Activated naive CD8-positive, alpha-beta T cell treated with anti-CD3 and anti-CD28 coated beads, Interleukin-2, amount 10 ng/mL, durations not matched to agents 7 days and 5 days (primary cell): ENCODE measurements at places on chromosomes 6 and 20. TPM values are rescaled to one million over a fixed set of nuclear protein-coding genes. Genes with fewer than 3 reads are reported as not detected.

DNA sequence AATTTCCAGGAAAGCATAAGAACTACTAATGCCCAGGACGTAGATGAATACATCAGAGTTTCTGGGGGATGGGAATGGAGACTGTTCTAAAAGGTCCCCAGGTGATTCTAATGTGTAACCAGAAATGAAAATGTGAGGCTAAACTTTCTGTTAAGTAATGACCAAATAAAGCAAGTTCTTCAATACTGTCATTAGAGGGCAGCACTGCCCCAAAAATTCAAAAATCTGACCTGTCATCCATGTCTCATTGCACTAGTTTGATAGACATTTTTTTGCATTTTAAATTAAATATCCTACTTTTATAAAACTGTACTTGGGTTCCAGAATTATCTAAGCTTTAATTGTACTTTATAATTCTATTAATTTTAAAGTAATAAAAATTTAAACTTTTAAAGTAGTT, 94.9 kb downstream of the RFX6 start:
- no peak overlapping the region for H3K4me3 ChIP-seq
- no peak overlapping the region for H3K27ac ChIP-seq
- no peaks in the 10 kb centered on the region for H3K36me3 ChIP-seq

TMEM244 gene
- total RNA-seq: 1.0 TPM

- DNase-seq: no peak
- no peak overlapping the region for H3K4me3 ChIP-seq
- no peaks in the 10 kb centered on the region for H3K36me3 ChIP-seq
- H3K27ac ChIP-seq: no peak overlapping the region
- peaks cover 4% of the 10 kb centered on the region for H3K27me3 ChIP-seq
Observed at GRCh38 chr6:110116258-110116657, 63.2 kb downstream of the WASF1 start.

DNA sequence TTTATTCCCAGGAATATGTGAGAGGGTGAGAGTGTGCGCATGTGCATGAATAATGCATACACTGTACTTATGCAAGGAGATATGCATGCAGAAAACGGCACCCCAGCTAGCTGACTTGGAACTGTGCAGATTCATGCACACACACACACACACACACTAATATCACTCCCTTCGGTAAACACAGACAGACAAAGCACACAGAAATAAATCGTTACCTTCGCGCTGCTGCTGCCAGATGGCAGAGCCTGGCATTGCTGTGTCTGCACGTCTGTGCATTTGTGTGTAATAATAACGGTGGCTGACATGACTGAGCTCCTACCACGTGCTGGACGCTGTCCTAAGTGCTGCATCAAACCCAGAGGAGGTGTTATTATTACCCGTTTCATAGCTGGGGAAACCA, 36.8 kb downstream of the PREX1 start:
- no peak overlapping the region for H3K27ac ChIP-seq
- peaks cover 6% of the 10 kb centered on the region for H3K36me3 ChIP-seq
- peaks cover 57% of the 10 kb centered on the region for H3K4me1 ChIP-seq
- no peaks in the 10 kb centered on the region for H3K27me3 ChIP-seq

- H3K4me3 ChIP-seq: no peak overlapping the region
- H3K4me1 ChIP-seq: no peaks in the 10 kb centered on the region
- no peak overlapping the region for H3K27ac ChIP-seq
- peaks cover 4% of the 10 kb centered on the region for H3K36me3 ChIP-seq
- peak; percentile 17 for DNase-seq
Observed at GRCh38 chr20:25280574-25281535, 33.0 kb downstream of the PYGB start.

SAMD5 gene
- not detected for total RNA-seq

NKAIN4 gene
- not detected for total RNA-seq

- H3K4me1 ChIP-seq: peaks cover 62% of the 10 kb centered on the region
- DNase-seq: no peak
- H3K27me3 ChIP-seq: no peaks in the 10 kb centered on the region
- peaks cover 30% of the 10 kb centered on the region for H3K36me3 ChIP-seq
- H3K4me3 ChIP-seq: peak overlapping the region; percentile 20
- no peak overlapping the region for H3K27ac ChIP-seq
Observed at GRCh38 chr6:111780393-111780792, 92.9 kb downstream of the FYN start.

DNA sequence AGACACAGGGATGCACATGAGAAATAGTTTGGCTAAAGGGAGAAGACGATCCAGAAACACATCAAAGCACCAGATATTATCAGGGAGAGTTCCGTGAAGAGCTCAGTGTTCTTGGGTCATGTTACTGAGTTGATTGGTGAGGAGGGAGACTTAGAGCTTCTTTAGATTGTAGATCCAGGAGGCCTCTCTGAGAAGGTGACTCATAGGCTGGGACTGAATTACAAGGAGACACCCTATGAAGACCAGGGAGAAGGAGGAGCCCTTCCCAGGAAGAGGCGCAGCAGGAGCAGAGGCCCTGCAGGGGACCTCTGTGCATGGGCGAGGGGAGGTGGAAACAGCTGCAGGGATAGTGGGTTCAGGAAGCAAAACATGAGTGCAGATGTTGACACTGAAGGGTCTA, 196.5 kb downstream of the SLC24A3 start:
- no peak for DNase-seq
- H3K36me3 ChIP-seq: no peaks in the 10 kb centered on the region
- no peaks in the 10 kb centered on the region for H3K4me1 ChIP-seq
- peaks cover 24% of the 10 kb centered on the region for H3K27me3 ChIP-seq
- no peak overlapping the region for H3K27ac ChIP-seq

DNA sequence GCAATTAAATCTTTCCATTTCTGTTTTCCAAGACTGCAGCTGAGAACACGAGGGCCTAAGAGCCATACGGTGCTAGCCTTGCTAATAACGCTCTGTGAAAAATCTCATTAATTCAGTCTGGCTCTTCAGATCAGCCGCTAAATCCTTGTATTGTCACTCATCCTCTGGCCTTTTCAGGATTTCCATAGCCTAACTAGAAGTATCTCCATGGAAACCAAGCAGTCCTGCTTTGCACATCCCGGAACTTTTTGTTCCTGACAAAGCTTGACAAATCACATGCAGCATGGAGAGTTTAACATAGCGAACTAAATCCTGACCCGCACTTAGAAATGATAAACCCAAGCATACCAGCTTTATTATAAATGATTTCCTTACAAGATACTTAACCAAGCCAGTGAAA, 383.7 kb downstream of the CD83 start:
- H3K4me1 ChIP-seq: peaks cover 1% of the 10 kb centered on the region
- H3K4me3 ChIP-seq: no peak overlapping the region
- DNase-seq: no peak
- no peak overlapping the region for H3K27ac ChIP-seq
- no peaks in the 10 kb centered on the region for H3K36me3 ChIP-seq

DNA sequence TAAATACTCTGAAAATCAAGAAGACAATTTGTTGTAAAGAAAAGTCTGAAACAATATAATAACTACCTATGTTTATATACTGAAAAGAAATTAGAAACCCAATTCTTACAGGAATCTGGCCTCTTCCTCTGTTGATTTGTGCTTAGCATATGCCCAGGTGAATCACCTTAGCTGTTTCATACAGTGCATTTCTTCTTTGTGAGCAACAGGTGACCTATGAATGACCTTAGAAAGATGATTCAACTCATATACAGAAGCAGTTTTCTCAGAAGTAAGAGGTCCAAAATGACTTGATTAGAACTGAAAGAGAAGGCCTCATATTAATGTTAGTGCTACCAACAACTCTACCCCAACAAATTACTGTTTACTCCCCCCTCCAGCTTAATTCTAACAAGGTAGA, 419.5 kb upstream of the ID4 start:
- no peak overlapping the region for H3K4me3 ChIP-seq
- no peak overlapping the region for H3K27ac ChIP-seq
- H3K36me3 ChIP-seq: no peaks in the 10 kb centered on the region
- no peaks in the 10 kb centered on the region for H3K4me1 ChIP-seq
- no peak for DNase-seq
- no peaks in the 10 kb centered on the region for H3K27me3 ChIP-seq

- H3K4me1 ChIP-seq: no peaks in the 10 kb centered on the region
- no peaks in the 10 kb centered on the region for H3K36me3 ChIP-seq
- DNase-seq: no peak
- no peak overlapping the region for H3K27ac ChIP-seq
- no peak overlapping the region for H3K4me3 ChIP-seq
- H3K27me3 ChIP-seq: no peaks in the 10 kb centered on the region
Observed at GRCh38 chr20:15776770-15777466, 796.3 kb downstream of the KIF16B start.

DNA sequence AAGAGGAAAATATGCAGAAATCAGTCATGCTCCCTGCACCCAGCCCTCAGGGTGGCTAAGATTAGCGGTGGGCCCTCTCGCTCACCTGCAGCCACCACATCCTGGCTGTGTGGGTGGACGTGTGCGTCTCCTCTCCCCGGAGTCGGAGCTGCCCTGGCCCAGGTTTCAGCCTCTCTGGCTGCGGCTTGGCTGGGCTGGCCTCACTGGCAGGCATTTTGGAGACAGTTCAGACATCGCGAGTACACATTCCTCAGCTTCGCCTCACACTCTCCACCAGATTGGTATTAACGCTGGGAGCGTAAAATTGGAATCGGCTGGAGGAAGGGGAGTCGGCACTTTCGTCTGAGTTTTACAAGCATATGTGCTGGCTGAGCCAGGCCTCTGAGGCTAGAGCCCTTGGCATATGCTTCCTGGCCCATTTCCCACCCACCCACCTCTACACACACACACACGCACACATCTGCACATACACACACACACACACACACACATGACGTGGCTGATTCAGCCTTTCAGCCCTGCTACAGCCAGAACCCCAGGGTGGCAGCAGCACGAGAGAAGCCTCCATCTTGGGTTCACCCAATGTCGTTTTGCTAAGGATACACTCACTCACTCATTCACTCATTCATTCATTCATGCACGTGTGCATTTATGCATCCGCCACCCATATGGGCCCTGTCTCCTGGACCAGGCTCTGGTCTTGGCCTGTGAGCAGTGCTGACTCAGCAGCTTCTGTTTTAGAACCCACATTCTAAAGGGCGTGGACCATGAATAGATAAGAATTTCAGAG, 42.9 kb downstream of the BCAS4 start:
- H3K27ac ChIP-seq: peak overlapping the region; percentile 61
- H3K27me3 ChIP-seq: no peaks in the 10 kb centered on the region
- peak overlapping the region; percentile 35 for H3K4me3 ChIP-seq

- no peaks in the 10 kb centered on the region for H3K4me1 ChIP-seq
- H3K27ac ChIP-seq: no peak overlapping the region
- peaks cover 2% of the 10 kb centered on the region for H3K27me3 ChIP-seq
- no peak overlapping the region for H3K4me3 ChIP-seq
Observed at GRCh38 chr20:8842525-8842924, 226.4 kb upstream of the PLCB4 start.

- H3K4me1 ChIP-seq: peaks cover 20% of the 10 kb centered on the region
- H3K27me3 ChIP-seq: peaks cover 52% of the 10 kb centered on the region
- H3K4me3 ChIP-seq: peak overlapping the region; percentile 52
Observed at GRCh38 chr20:31602779-31603441, 2.2 kb upstream of the ID1 start.

AK9 gene
- 8.0 TPM for total RNA-seq

DNA sequence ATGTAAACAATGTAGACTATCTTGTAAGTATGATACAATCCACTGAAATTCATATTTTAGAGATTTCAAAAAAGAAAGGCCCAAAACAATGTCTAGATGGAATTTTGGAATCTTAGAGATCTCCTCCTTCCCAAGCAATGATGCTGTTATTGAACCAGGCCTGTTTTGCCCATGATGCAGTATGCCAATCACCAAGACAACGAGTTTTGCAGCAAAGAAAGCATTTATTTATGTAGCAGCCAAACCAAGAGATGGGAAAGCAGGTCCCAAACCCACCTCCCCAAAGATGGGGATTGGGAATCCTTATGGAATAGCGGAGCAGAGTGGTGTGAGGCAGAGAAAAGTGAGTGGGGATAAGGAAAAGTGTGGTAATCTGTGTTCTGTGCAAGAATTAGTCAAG, 197.8 kb upstream of the NT5E start:
- H3K4me3 ChIP-seq: no peak overlapping the region
- no peaks in the 10 kb centered on the region for H3K27me3 ChIP-seq
- no peaks in the 10 kb centered on the region for H3K4me1 ChIP-seq

DNA sequence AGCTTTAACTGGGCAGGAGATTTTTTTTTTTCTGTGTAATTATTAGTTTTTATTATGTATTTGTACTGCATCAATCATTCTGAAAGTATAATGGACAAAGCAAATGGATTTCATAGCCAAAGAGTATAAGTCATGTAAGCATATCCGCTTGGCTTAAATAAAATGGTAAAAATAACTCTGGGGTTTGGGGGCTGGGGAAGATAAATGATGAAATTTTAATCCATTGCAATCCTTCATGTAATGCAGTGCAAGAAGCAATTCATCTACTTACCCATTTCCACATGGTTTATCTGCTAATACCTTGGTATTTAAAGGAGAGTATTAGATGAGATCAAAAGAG, 781.4 kb downstream of the QKI start:
- no peak overlapping the region for H3K27ac ChIP-seq
- H3K36me3 ChIP-seq: no peaks in the 10 kb centered on the region
- no peak for DNase-seq
- H3K4me3 ChIP-seq: no peak overlapping the region
- no peaks in the 10 kb centered on the region for H3K4me1 ChIP-seq
- no peaks in the 10 kb centered on the region for H3K27me3 ChIP-seq

SCGN gene
- not detected for total RNA-seq

DNA sequence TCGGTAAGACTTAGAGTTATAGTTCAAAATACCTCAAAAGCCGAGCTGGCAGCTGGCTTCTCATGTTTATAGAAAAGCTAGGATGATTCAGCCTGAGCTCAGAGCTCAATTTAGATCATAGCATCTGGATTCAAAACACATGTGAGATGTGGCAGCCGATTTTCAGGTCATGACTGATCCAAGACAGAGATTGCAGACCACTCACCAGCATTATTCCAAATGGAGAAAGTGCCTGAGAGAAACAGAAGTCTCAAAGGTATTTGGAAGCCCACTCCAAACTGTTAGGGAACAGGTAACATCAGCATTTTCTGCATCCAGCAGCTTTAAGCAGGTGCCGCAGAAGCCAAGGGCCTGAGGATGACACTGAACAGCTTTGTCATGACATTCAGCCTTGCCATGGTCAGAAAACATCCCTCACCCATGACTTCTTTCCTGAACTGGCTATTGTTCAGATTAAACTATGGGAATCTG, 102.2 kb downstream of the BACH2 start:
- H3K36me3 ChIP-seq: peaks cover 36% of the 10 kb centered on the region
- no peaks in the 10 kb centered on the region for H3K27me3 ChIP-seq
- no peak for DNase-seq
- peaks cover 63% of the 10 kb centered on the region for H3K4me1 ChIP-seq
- H3K27ac ChIP-seq: peak overlapping the region; percentile 52
- H3K4me3 ChIP-seq: peak overlapping the region; percentile 78

MAFB gene
- 3.1 TPM for total RNA-seq

FARS2 gene
- 15.5 TPM for total RNA-seq

KCNK16 gene
- total RNA-seq: not detected
